ENCODE measurements at places on chromosomes 11 and 22.

- no peak for DNase-seq
Observed at GRCh38 chr22:39896313-39896996, 2.9 kb upstream of the ENTHD1 start.

- DNase-seq: no peak
Observed at GRCh38 chr11:8501836-8502235, 92.2 kb downstream of the STK33 start.

- DNase-seq: no peak
Observed at GRCh38 chr11:63506876-63507275, 992 bp downstream of the LGALS12 start.

DNA sequence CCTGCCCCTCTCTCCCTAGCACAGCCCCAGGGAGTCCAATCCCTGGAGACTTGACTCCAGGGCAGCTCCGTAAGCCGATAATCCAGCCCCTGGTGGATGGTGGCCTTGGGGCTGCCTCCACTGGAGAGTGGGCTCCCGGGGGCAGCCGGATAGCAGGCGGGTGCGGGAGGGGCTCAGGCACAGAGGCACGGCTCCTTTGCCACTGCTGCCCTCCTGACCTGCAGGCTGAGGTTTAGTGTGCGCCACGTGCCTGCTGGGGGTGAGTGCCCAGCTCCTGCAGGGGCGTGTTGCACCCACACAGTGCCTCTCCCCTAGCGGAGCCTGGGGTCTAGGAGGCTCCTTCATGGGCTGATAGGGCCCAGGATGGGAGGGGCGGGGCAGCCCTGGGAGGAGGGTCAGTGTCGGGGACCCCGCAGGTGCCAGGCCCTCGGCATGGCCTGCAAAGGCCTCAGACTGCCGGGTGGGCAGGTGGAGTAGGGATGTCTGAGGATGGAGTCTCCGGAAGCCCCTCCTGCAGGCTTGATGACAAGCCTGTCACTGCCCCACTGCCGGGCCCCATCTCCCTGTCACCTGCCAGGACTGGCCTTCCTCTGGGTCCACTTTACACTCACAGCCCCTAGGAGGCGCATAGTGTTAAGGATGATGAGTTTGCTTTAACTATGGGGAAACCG is 5.6 kb downstream of the DUSP8 start:
- no peak for DNase-seq

DNA sequence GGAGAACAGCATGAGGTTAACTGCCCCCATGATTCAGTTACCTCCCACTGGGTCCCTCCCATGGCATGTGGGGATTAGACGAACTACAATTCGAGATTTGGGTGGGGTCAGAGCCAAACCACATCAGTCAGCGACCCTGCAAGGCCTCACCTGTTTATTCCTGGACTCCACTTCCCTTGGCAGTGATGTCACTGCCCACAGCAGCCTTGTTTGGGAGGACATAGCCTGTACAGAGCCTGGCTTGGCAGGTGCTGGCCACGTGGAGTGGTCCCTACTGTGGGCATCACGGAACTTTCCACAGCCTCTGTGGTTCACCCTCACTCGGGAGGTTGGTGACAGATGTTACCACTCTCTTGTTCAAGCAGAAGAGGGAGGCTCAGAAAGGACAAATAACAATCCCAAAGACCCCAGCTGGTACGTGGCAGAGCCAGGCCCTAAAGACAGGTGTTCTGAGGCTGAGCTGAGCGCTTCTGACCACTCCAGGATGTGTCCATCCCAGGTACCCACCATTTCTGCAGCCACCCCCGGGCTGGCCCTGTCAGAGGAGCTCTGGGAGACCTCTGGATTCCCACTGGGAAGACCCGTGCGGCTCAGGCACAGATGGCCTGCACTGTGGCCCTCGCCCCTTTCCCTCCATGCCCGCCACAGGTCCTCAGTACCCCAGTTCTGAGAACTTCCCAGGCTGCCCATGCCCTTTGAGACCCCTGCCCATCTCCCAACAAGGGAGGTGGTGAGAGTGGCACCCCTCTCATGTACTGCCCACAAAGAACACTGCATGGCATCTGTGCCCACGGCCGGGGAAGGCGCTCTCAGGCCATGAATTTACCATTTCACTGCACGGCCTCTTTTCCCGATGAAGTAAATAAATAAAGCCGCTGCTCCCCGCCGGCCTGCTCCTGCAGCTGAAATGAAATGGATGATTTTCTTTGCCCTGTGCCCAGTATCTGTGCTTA is 605.8 kb downstream of the TBC1D22A start:
- DNase-seq: no peak

GRCh38 chr11:37946155-37946766 is 1348.2 kb upstream of the RAG2 start:
- DNase-seq: no peak

DNA sequence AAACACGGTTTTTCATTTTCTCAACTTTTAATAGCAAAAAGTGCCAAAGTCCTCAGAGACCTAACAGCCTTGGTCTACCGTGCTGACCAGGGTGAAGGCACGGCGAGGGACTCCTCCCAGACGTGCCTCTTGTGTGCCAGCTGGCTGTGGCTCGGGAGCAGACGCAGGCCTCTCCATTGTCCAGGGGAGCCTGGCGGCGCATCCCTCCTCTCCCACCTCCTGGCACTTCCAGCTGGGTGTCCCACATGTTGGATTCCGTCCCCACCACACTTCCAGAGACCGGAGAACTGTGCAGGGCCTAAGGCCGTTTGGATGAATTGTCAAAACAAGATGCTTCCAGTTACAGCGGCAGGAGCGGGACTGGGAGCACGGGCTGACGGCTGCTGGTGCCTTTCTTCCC is 11.6 kb downstream of the CDPF1 start:
- DNase-seq: no peak

DNA sequence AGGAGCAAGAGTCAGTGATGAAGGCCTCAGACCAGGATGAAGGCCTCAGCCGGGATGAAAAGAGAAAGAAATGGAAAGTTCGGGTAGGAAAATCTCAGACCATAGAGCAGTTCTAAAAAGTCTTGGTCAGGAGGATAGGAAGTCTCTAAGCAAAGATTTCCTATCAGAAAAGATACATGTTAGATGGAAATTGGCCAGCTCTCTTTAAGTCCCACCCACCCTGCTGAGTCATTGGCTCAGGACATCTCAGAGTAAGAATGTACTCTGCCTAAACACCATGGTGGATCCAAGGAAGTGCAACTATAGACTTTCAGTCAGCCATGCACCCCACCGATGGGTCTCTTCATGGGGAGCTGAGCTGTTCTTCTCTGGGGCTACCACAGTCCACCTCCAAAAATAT is 4.4 kb downstream of the OR8B3 start:
- no peak for DNase-seq

DNA sequence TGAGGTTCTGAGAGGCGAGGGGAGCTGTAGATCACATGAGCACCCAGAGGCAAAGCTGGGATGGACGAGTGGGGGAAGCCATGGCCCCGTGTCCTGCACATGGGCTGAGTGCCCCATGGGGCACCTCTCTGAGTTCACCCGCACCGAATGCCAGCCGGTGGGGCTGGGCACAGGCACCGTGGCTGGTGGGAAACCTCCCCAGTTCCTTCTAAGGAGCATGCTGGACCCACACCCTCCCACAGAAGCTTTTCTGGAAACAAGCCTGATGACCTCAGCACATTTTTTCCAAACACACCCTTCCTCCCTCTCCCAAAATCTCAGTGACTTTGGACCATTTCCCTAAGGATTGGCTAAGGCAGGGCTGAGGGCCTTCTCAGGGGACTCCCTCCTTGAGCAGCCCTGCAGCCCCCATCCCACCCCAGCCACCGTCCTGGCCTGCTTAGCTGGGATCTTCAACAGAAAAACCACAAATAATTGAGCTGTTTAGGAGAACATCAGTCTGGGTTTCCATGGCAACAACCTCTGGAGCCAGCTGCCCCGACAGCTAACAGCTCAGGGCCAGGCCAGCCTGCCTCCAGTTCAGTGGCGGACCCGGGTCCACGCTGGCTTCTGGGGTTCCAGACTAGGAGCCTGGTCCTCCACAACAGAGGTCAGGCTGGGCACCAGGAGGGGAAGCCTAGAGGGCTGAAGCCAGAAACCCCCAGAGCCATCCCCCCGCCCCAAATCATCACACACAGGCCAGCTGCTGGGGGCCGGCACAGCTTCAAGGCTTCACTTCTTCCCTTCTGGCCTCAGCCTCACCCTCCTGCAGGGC is 18.1 kb upstream of the LINC01488 start:
- no peak for DNase-seq

- DNase-seq: no peak
Observed at GRCh38 chr22:47190957-47191670, 428.7 kb downstream of the TBC1D22A start.

DNA sequence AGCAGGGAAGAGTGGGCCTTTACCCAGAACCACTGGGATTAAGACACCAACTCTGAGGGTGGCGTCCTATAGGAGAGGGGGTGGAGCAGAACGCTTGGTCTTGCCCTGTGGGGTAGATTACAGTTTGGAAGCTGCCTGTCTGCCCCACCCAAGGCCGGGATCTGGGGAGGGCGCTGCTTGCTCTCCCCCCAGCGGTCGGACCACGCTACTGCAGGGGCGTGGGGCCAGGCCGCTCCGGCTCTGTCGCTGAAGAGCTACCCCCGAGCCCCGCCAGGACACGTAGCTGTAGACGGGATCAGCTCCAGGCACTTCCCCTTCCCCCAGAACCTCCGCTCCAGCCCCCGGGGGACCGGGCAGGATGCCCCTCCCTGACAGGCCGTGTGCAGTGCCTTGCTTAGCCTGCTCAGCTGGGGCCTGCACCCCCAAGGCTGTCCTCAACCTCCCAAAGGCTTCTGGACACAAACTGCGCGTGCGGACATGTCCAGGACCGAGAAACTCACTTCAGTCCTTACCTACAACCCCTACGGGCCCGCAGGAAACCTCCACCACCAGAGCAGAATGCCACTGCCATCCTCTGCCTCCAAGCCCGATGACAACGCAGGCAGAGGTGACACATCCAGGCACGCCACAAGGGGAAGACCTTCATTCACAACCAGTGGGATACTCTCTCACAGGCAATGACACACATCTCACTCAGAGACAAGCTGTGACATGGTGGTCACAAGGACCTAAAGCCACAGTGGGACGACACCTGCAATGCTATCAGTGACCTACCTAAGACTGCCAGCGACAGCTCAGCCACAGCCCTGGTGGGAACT is 3.6 kb downstream of the AHNAK start:
- DNase-seq: no peak

DNA sequence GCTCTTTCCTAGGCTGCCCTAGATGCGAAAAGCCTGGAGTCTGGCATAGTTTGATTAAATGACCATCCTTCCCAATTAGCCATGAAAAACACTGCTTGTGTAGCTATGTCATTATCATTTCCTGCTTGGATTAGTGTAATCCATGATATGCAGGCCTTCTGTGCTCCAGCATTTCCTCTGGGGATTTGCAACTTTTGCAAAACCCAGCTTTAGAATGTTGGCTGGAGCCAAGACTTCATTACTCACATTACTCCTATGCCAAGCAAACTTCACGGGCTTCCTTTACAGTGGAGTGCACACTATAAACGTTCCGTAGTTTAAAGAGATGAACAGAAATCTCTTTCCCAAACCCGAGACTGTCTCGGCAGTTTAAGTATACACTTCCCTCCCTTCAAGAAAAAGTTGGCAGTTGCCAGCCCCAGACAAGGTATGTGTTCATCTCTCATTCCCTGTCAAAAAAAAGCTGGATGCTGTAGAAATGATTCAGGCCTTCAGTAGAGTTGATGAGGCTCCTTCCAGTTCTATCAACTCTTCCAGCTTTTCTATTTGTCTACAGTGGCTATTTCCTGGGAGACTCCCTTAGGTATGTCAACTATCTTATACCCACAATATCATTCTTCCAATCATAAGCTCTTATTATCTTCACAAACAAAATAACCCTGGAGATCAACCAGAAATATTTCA is 180.0 kb downstream of the MAML2 start:
- no peak for DNase-seq

DNA sequence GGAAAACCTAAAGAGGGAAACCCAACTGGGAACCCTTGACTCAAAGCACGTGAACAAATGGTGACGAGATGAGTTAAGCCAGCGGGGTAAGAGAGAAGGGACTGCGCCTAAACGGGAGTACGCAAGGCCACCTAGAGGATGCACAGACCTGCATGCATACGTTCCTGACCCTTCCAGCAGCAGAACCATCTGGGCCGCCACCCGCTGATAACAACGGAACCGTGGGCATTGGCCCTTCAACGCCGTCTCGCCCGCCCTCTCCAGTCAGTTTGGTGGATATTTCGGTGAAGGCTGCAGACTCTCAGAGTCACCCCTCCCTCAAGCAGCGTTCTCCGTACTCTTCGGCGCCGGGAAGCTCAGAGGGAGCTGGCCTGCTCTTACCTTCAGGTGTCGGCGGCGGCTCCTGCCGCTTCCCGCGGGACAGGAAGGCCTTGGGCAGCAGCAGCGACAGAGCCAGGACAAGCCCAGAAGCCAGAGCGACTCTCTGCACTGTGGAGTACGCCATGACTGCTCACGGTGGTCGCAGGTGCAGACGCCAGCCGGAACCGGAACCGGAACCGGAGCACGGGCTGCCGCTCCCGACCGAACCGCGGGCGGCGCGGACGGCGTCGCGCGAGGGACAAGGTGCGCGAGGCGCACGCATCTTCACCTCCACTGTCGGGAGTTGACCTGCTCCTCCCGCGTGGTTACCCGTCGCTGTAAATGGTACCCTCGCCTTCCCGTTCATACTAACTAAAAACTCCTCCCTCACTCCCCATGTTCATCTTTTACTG is at the start of gene RIC3:
RIC3 (minus strand) TSS at position 541 of the 773 bp plus-strand sequence; CDS start at position 505, 36 bp downstream.
- peak; percentile 4 for DNase-seq

- no peak for DNase-seq
Observed at GRCh38 chr22:24421428-24421931, 5.9 kb upstream of the ADORA2A start.

DNA sequence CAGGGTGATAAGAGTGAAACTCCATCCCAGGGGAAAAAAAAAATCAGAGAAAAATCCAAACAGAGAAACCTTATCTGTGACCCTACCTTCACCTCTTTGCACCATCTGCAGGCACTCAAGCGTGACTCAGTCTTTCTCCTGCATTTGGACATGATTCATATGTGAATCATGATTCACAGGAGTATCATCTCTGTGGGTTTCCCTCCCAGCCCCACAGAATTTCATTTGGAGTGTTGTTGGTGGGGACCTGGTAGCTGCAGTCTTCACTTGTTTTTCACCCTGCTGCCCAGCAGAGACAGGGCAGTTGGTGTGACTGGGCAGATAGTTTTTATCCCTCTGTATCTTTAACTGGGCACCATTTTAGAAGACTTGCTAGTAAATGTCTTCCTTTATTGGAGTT is 75.7 kb downstream of the DEPDC5 start:
- DNase-seq: no peak

- DNase-seq: no peak
Observed at GRCh38 chr11:118998388-118998717, 415 bp downstream of the CENATAC start.

GRCh38 chr11:17867341-17867740 is 132.8 kb downstream of the KCNC1 start:
- no peak for DNase-seq

DNA sequence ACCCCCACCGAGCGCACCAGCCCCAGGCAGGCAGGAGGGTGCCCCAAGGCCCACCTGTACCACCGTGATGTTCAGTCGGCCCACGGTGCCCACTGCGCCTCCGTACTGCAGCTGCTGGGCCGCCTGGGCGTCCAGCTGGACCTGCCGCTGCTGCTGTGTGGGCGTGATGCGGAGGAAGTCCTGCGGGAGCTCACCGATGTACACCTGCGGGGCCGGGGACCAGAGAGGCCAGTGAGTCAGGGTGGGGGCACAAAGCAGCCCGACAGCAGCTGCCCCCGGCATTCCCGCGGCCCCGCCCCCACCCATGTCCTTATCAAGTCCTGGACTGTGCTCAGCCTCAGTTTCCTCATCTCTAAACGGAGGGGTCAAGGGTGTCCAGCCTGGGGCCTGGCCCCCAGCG is 13.8 kb downstream of the TOLLIP start:
- DNase-seq: no peak
